ENCODE measurements at places on chromosomes 2 and 18.

DNA sequence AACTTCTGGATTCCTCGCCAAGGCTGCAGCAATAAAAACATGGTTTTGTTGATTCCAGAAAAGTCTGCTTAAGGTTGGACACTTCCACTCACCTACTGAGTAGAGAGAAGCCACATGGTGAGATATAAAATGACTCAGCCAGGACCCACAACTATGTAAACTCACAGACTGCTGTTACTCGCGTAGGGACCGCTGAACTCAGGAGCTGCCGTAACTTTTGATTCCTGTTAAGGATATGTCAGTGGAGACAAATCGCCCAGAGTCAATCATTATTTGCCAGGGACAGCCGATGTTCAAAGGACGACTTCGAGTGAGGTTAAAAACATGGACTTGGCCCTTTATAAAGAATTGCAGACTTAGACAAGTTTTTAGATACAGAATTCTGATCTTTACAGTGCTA, 25.6 kb downstream of the CYB5A start:
- no peak for DNase-seq

- no peak for DNase-seq
These were observed 161.3 kb downstream of the HAUS1 start for GRCh38 chr18:46265196-46266156.

DNA sequence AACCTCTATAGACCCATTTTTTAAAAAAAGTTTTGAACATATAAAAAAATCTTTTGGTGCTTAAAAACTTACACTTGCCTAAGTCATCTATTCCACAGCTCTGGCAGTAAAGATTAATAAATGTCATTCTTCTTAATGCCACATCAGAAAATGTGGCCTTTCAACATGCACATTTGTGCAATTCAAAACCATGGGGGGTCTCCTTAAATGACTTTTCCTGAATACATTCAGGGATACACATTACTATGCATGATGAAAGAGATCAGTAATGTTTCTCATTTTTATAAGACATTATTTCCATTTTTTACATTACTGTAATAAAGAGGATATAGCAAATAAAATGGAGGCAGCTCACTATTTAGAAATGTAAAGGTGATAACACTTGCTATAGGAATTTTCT, 142.3 kb downstream of the RBM43 start:
- DNase-seq: no peak

GRCh38 chr2:231545105-231545902, 15.1 kb upstream of the NMUR1 start:
- no peak for DNase-seq

DNA sequence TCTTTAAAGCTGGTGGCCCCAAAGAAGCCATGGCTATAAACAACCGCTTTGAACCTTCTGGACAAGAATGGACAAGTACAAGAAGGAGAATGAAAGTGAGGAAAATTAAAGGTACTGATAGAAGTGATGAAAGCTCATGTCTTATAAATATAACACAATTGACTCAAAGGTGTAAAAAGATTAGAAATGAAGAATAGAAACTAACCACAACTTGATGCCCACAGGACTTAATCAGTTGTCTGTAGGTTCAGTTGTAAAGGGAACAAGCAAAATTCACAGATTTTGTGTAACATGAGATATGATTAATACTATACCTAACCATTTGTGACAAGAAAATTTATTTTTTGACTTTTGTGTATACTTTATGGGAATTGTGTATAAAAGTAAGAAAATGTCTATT, 135.7 kb downstream of the NUP35 start:
- DNase-seq: no peak

GRCh38 chr2:68351997-68352396, 13.1 kb upstream of the PLEK start:
- no peak for DNase-seq

- DNase-seq: no peak
These were observed 532.5 kb upstream of the SLC39A10 start for GRCh38 chr2:195124391-195125079.

GRCh38 chr18:5909125-5909524, 13.8 kb upstream of the TMEM200C start:
- DNase-seq: no peak

GRCh38 chr18:35408843-35409261, 31.7 kb upstream of the ZNF396 start:
- DNase-seq: no peak

- DNase-seq: no peak
These were observed 613.1 kb downstream of the ZEB2 start for GRCh38 chr2:143906850-143907249.
